Tibial artery (tissue), 4 donors: ENCODE measurements at places on chromosomes 11 and 22.

GRCh38 chr11:8459711-8460399 is 134.2 kb downstream of the STK33 start:
- no peak for DNase-seq

DNA sequence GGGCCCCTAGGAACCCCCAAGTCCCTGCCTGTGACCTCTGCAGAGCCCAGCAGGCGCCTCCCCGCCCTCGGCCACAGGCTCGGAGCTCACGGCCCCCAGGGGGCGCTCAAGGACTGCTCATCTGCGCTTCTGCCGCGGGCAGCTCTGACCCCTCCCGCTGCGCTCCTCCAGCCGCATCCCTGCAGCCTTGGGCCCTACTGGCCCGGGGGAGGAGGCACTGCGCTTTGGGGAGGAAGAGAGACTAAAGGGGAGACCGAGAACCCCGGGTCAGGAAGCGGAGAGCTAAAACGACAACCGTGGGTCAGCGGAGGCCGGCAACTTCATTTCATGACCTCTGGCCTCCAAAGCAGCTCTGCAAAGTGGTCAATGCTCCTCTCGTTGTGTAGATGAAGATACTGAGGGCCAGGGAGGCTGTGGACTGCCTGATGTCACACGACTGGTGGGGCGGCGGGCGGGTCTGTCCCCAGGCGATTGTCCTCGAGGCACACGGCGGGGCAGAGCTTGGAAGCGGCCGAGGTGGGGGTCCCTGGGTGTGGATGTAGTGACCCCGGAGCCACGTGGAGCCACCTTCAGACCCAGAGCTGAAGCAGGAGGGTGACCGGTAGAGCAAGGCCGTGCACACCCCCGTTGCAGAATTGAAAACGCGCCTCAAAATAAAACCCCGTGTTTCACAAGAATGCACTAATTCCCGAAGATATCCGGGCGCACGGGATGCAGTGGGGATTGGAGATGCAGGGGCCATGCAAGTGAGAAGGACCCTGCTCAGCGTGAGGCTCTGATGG is 2.7 kb upstream of the KRTAP5-6 start:
- peak; percentile 74 for DNase-seq

DNA sequence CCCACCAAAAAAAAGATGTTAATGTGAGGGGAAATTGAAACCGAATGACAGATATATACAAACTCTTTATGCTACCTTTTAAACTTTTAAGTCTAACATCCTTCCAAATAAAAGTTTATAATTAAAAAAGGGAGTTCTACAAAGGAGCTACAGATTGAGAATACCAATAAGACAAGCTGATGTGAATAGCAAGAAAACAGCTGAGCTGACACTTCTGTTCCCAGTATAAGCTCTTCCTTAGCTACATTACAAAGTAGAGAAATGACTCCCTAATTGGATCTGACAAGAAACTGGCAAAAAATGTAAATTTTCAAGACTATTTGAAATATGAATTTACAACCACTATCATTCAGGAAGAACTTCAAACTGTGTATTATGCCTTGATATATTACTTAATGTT is 294.6 kb upstream of the SYN3 start:
- DNase-seq = no peak

GRCh38 chr11:34358258-34358727 is 483 bp upstream of the ABTB2 start:
- peak; percentile 54 for DNase-seq

DNA sequence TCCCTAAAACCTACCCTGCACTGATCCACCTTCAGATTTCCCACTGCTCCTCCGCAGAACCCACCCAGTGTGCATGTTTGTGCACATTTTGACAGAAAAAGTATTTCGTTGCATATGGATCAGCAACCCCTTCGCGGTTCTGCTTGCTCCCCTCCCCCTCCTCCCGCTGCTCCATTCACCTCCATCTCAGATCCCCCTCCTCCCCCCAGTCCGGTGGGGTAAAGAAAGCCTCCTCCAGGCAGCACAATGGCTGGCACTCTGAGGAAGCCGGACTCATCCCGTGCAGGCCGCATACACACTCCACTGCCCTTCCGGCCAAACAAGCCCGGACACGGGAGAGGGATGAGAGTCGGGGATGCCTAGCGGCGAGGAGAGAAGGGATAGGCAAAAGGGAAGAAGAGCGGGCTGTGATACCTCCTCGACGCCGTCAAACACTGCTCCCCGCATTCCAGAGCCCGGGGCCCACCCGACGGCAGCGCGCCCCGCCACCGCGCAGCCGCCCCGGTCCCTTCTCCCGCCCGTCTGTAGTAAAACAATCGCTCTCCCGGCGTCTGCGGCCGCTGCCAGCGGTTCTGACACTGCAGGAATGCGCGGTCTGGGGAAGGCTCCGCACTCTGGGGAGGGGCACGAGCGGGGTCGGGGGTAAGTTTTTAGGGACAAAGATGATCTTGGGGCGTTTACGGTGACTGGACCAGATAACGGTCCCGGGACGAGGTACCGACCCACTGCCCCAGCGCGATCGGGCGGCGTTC is 915 bp downstream of the FEZ1 start:
- DNase-seq = peak; percentile 47

- DNase-seq = no peak
These were observed 77.7 kb upstream of the CCND1 start for GRCh38 chr11:69563306-69563705.

GRCh38 chr22:47374901-47375575 is 612.6 kb downstream of the TBC1D22A start:
- DNase-seq = peak; percentile 22

- peak; percentile 36 for DNase-seq
These were observed 3.1 kb downstream of the PANX1 start for GRCh38 chr11:94131718-94132115.
